NB4 (cell line): ENCODE measurements at places on chromosomes 7 and 10.

DNA sequence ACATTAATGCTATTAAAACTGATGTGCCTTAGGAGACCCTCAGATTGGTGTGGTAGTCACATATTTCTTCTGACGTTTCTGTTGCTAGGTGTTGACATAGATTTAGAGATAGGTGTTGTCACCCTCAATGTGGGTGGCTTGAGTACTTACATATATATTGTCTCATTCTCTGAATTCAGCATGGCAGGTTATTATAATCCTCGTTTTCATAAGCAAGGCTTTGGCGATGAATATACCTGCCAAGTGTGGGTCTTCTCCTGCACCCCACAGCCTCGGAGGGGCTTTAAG, 7.0 kb downstream of the FBH1 start:
- DNase-seq: no peak

DNA sequence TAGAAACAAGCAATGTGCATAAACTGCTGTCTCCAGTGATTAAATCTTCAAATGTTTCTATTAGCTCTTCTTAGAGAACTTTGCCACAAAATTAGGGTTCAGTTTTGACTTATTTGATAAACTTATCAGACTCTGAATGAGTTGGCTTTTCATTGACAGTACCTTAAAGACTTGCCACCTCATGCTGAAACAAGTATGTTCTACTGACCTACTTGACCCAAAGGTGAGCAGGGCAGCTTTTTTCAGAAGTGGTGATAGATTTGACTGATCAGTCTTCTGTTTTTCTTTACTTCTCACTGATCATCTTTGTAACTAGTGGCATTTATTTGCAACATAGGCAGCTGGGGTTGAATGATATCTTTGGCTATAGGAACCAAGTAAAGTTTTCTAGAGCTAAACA, 7.8 kb downstream of the ZNF277 start:
- DNase-seq: no peak

- DNase-seq: no peak
Observed at GRCh38 chr10:34766266-34766600, 48.9 kb downstream of the PARD3 start.

DNA sequence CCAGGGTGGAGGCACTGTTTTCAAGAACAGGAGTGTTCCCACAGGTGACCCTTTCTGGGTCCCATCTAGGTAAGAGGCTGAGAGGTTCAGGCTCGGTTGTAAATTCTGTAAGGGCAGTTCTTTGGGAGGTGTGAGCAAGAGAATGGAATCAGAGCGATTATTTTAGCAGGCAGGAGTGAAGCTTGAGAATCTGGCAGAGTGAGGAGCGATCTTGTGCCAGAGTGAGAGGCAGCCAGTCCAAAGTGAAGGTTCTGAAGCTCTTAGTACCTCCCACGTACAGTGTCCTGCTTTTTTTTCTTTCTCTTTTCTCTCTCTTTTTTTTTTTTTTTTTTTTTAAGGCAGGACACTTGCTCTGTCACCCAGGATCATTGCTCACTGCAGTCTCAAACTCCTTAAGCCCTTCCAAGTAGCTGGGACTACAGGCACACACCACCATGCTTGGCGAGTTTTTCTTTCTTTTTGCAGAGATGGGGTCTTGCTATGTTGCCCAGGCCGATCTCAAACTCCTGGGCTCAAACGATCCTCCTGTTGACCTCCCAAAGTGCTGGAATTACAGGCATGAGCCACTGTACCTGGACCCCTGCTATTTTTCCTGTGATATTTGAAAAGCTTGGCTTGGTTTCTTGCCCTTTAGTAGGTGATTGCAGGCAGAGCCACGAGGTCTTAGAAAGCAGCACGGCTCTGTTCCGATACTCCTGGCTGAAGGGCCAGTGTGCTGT, 10.9 kb downstream of the POR start:
- DNase-seq: no peak
